ENCODE measurements at places on chromosomes 6 and 20. TPM values are rescaled to one million over a fixed set of nuclear protein-coding genes. Genes with fewer than 3 reads are reported as not detected.

GJA10 gene
- not detected for total RNA-seq

KIF16B gene
- total RNA-seq: 12.0 TPM

DNA sequence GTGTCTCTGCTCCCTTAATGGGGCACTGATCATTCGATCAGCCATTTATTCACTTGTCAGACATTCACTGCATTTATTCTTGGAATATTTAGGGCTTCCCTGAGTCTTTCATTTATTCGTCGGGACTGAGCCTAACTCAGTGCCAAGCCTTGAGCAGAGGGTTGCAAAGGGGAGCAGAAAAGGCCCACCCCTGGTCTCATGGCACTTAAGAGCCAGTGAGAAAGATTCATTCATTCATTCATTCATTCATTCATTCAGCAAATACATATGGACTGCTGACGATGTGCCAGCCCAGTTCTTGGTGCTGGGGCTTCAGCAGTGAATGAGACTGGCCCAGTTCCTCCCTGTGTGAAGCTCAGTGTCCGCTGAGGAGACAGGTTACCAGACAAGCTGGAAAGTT, 36.6 kb downstream of the SIRPA start:
- H3K4me3 ChIP-seq: no peak overlapping the region
- no peaks in the 10 kb centered on the region for H3K27me3 ChIP-seq
- no peaks in the 10 kb centered on the region for H3K36me3 ChIP-seq
- H3K27ac ChIP-seq: no peak overlapping the region
- no peak for DNase-seq

DNA sequence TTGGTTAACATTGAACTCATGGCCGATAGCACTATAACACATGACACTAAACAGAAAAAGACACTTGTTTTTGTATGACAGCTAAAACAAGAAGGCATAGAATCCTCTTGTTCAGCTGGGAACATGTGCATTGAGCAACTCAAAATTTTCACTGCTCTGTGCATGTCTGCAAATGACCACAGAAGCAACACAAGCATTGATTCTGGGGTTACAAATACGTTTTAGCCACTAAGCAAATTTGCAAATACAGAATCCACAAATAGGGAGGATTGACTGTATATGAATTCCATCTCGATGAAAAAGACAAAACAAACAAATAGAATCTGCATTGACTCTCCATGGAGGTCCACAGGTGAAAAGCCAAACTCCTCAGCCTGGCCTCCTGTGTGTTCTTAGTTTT, 31.7 kb downstream of the C6orf132 start:
- no peak overlapping the region for H3K27ac ChIP-seq
- H3K4me1 ChIP-seq: no peaks in the 10 kb centered on the region
- H3K4me3 ChIP-seq: no peak overlapping the region

DNA sequence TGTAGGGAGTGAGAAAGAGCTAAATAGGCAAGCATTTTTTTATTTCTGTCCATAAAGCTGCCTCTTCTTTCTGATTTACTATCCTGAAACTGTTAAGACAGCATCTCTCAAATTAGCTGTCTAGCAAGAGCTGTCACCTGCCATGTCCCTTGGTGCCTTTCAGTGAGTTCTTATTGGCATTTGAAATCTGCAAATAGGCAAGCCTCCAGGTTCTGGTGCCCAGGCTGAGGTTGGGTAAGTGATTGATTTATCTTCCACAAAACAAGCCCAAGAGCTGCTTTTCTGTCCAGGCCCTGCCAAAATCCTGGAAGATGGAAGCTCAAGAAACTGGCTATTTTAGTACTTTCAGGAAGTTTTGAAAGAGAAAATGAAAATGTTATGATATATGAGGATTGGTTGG, 22.4 kb downstream of the MANEA start:
- H3K36me3 ChIP-seq: no peaks in the 10 kb centered on the region
- H3K4me1 ChIP-seq: no peaks in the 10 kb centered on the region
- no peak for DNase-seq
- H3K4me3 ChIP-seq: no peak overlapping the region
- no peak overlapping the region for H3K27ac ChIP-seq

DNA sequence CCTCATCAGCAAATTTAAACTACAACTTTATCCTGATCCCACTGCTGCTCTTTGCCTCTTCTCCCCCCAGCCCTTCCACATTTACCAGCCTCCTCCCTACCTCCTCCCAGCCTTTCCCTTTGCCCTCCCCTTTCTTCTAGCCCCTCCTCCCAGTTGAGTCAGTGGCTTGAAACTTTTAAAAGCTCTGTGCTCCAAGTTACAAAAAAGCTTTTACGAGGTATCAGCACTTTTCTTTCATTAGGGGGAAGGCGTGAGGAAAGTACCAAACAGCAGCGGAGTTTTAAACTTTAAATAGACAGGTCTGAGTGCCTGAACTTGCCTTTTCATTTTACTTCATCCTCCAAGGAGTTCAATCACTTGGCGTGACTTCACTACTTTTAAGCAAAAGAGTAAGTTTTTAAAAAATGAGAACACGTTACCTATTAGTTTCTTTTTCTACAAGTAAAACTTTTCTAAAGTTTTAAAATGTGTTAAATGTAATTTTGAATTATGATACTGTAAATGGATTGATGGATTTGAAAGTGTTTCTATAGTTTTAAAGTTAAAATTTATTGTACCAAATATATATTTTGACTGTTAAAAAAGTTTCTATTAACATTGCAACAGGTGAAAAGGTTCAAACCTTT, at the start of gene GJA1:
TSS of gene GJA1 (plus strand) at position 203 of the 626 bp plus-strand sequence. CDS start 11,202 bp downstream, outside the sequence.
- peak within 1 kb of the TSS; percentile 59 for H3K4me3 ChIP-seq
- H3K36me3 ChIP-seq: no peaks in the 10 kb centered on the region
- H3K4me1 ChIP-seq: peaks cover 7% of the 10 kb centered on the region
- H3K27me3 ChIP-seq: peaks cover 4% of the 10 kb centered on the region
- no peak within 1 kb of the TSS for H3K27ac ChIP-seq

- DNase-seq: no peak
- H3K27me3 ChIP-seq: no peaks in the 10 kb centered on the region
These were observed 42.8 kb upstream of the PCMTD2 start for GRCh38 chr20:64212755-64213154.

GRCh38 chr20:43731469-43731868, 4.7 kb upstream of the GTSF1L start:
- peaks cover 29% of the 10 kb centered on the region for H3K4me1 ChIP-seq
- no peak for DNase-seq
- no peaks in the 10 kb centered on the region for H3K27me3 ChIP-seq
- no peak overlapping the region for H3K27ac ChIP-seq
- H3K4me3 ChIP-seq: no peak overlapping the region

GRCh38 chr20:20214757-20215275, 153.1 kb upstream of the INSM1 start:
- no peak overlapping the region for H3K27ac ChIP-seq
- no peaks in the 10 kb centered on the region for H3K27me3 ChIP-seq
- DNase-seq: no peak
- H3K4me1 ChIP-seq: no peaks in the 10 kb centered on the region
- H3K36me3 ChIP-seq: no peaks in the 10 kb centered on the region

DNA sequence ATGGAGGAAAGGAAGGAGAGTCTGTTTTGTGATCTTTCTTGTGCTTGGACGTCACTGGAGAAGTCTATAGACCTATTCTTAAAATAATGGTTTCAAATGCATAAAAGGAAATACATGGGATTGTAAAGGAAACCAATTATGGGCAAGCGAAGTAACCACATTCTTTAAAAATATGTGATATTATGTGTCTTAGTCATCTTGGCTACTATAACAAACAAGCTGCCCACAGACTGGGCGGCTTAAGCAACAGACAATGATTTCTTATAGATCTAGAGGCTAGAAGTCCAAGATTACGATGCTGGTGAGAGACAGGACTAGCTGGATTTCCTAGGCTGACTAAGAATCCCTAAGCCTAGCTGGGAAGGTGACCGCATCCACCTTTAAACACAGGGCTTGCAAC, 49.4 kb upstream of the CD83 start:
- no peak overlapping the region for H3K4me3 ChIP-seq
- H3K27ac ChIP-seq: no peak overlapping the region
- no peaks in the 10 kb centered on the region for H3K4me1 ChIP-seq
- H3K27me3 ChIP-seq: no peaks in the 10 kb centered on the region
- H3K36me3 ChIP-seq: no peaks in the 10 kb centered on the region
